ENCODE measurements at places on chromosomes 16 and 17. TPM values are rescaled to one million over a fixed set of nuclear protein-coding genes. Genes with fewer than 3 reads are reported as not detected.

The KRT39 gene
- polyA plus RNA-seq, result not detected

The ST6GALNAC2 gene
- polyA plus RNA-seq, result 0.57 TPM

The MYADML2 gene
- polyA plus RNA-seq, result not detected

The SLC5A11 gene
- not detected for polyA plus RNA-seq

The NPTX1 gene
- polyA plus RNA-seq, result 0.16 TPM

The HS3ST6 gene
- polyA plus RNA-seq, result 0.03 TPM

The ZPBP2 gene
- not detected for polyA plus RNA-seq

The HOXB13 gene
- polyA plus RNA-seq, result not detected

The SOX8 gene
- not detected for polyA plus RNA-seq

The OTOA gene
- polyA plus RNA-seq, result 0.02 TPM

Data from SK-N-SH (cell line).